ENCODE measurements at places on chromosomes 11 and 22.

DNA sequence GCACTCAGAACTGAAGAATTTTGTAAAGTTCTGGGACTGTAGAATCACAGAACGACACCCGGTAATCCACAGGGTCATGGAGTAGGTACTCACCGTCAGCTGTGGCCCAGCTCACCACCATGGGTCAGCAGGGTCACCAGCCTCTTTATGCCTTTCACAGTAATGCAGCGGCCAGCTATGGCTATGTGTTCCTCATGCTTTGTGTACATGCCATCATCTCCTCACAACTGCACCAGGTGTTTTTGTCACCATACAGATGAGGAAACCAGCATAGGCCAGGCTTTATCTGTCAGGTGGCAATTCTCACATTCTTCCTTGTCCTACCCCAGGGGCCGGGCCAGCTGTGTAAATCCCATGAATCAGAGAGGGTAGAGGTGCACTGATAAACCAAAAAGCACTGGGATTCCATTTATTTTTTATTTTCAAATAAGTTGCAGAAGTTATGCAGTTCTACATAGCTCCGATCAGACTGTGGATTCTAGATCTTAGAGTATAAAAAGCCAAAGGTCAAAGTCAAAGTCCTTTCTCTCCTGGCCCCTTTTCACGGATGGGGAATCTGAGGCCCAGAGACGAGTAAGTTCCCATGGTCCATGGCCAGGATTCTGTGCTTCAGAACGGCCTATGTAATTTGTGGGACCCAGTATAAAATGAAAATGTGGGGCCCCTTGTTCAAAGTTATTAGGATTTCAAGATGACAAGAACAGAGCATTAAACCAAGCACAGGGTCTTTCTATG lies 17.5 kb downstream of the TSKU start:
- DNase-seq, result no peak

DNA sequence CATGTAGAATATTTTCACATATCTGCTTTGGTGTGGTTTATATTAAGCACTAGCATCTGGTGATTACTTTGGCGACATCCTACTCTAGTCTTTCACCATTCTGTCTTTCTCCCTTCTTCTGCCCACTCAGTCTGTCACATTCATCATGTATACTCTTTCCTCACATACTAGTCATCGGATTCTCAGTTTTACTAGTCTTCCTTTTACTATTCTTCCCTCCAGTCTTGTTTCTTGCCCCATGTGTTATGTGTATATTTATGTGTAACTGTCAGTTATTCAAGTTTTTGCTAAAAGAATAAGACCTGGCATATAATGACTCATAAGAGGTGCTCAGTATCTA lies 4.6 kb upstream of the DIXDC1 start:
- no peak for DNase-seq

- DNase-seq, result peak; percentile 34
Measured at GRCh38 chr22:48919187-48919590, 908.5 kb downstream of the BRD1 start.

GRCh38 chr11:108221911-108222573 lies 396 bp downstream of the NPAT start:
- DNase-seq, result no peak

DNA sequence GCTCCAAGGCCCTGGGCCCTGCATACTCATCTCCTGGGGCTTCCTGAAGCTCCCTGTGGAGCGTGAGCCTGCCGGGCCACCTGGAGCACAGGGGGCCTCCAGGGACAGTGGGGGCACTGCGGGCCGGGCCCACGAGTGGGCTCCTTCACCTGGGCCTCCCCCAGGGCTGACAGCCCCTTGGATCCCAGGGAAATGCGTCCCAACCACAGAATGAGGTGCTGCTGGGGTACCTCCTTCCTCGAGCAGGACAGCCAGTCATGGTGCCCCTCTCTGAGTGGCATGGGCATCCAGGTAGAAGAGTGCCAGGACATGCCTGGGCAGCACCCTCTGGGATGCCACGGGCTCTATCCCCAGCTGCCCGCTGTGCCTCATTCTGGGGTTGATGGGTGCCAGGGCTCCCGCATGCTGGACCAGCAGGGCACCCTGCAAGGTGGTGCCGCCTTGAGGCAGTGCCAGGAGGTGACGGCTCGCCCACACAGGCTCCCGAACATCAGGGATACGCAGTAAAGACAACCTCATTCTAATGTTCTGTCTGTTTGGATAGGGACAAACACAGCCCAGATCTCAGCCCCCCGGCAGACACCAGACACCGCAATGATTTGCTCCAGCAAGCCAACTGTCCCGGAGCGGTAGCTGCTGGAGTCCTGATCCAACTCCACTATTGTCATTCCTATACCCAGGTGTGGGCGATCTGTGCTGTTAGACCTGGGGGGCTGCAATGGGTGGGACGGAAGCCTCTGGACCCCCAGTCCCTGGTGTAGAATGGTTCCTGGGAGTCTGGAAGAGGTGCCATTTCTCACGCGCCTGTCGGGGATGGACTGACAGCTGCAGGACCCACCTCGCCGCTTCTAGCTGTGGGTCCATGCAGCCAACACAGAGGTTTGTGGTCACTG lies 25.8 kb downstream of the KRTAP5-5 start:
- DNase-seq, result no peak

- DNase-seq, result no peak
Measured at GRCh38 chr11:118641397-118642019, 34.1 kb downstream of the PHLDB1 start.

DNA sequence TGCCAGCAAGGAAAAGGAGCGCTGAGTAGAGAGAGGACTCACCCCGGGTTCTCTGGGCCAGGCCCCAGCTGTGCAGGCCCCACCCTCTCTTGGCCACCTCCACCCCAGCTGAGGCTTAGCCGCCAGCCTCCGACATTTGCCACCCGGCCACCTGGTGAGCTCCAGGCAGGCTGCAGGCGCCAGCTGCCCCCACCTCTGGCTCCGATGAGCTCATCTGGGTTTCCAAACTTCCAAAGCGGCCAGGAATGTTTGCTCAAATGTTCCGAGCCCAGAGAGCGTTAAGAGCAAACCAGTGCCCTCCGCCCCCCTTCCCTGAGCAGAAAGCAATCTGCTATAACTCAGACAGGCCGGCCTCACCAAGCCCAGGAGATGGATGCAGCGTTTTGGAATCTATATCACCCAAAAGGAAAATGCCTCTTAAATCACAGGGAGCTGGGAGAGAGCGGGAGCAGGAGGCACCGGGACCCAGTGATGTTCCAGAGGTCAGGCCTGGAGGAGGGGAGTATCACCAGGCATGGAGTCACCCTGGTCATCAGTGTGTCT lies 9.1 kb upstream of the MN1 start:
- peak; percentile 32 for DNase-seq

GRCh38 chr22:48984639-48985038 lies 843.0 kb downstream of the BRD1 start:
- no peak for DNase-seq

DNA sequence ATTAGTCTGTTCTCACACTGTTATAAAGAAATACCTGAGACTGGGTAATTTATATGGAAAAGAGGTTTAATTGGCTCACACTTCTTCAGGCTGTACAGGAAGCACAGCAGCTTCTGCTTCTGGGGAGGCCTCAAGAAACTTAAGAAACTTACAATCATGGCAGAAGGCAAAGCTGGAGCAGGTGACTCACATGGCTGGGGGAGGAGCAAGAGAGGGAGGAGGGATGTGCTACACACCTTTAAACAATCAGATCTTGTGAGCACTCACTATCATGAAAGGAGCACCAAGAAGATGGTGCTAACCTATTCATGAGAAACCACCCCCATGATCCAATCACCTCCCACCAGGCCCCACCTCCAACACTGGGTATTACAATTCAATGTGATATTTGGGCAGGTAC lies 381.6 kb downstream of the ETS1 start:
- no peak for DNase-seq

DNA sequence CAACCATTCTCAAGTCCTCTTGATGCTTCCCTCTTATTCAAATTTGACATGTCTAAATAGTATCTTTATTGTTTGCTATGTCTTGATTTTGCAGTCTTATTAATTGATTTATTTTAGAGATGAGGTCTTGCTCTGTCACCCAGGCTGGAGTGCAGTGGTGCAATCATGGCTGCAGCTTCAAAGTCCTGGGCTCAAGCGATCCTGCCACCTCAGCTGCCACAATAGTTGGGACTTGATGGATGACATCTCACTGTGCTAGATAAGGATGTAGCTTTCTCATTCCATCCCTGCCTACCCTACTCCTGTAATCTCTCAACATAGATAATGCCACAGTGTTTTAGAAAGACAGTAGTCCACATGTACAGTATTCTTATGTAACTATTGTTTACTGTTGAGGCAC lies 7.5 kb upstream of the SPTY2D1 start:
- DNase-seq, result no peak

DNA sequence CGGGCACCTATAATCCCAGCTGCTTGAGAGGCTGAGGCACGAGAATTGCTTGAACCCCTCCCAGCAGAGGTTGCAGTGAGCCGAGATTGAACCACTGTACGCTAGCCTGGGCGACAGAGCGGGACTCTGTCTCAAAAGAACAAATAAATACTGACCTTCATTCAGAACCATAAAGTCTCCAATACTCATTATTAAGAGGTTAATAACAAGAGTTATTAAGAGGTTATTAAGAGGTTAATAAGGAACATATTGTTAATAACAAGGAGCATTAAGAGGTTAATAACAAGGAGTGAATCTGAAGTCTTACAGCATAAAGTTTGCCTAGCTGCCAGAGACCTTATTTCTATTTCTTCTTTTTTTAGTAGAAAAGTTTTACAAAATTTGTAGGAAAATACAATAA lies 7.6 kb downstream of the CELF1 start:
- DNase-seq, result no peak

GRCh38 chr11:1702506-1702905 lies 5.5 kb downstream of the KRTAP5-6 start:
- DNase-seq, result no peak

GRCh38 chr11:33273656-33274055 lies 16.5 kb downstream of the HIPK3 start:
- no peak for DNase-seq

DNA sequence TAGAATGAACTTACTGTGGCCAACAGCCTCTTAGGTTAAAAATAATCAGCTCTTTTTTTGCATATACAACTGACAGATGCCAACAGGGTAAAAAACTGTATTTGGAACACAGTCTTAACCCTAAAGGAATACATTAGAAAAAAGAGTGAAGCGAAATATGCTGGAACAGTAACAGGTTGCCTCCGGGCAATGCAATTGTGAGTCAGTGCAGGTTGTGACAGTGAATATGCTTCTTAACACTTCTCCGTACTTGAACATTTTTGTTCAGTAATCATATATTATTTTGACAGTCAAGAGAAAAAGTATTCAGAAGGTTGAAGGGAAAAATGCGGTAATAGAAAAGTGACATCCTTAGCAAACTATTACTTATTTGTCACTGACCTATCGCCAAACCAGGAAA lies 98.5 kb downstream of the DBX1 start:
- no peak for DNase-seq

DNA sequence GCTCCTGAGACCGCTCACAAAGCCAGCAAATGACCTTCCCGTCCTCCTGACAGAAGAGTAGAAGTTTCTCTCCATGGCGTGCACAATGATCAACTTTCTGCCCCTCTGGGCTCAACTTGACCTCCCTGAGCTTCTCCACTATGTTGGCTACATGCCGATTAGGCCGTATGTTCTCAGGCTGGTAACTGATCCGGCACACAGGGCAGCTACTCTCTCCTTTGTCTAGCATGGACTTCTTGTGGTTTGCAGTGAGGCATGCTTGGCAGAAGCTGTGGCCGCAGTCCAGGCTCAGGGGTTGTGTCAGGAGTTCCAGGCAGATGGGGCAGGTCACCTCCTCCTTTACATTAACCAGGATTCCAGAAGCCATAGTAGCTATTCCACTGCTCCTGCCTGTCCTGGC lies 5.1 kb downstream of the TRIM5 start:
- DNase-seq, result no peak

GRCh38 chr11:11119917-11120316 lies 233.1 kb downstream of the CSNK2A3 start:
- no peak for DNase-seq

DNA sequence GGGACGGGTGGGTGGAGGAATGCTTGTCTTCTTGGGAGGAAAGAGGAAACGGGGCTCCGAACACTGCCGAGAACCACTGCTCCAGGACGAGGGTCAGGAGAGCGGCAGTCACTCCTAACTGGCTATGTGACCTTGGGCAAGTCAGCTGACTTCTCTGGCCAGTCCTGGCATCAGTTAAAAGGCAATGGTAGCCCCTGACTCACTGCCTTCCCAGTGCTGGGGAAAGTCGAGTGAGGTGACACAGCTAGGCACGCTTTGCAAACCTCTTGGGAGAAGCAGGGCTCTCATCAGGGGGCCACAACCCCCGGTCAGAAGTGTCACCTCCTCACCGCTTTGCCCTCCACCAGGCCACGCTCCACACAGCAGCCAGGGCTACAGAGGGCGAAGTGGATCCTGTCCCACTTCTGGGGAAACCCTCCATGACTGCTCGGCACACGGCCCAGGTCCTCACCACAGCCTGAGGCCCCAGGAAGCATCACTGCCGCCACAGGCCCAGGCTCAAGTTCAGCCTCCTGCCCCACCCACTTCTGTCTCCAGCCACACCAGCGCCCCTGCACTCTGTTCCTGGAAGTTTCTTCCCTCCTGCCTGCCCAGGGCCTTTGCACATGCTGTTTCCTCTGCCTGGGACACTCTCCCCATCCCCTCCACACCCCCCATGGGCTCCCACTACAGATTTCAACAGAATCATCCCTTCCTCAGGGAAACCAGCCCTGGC lies 16.3 kb downstream of the IL2RB start:
- no peak for DNase-seq

GRCh38 chr11:121494355-121495099 lies 41.8 kb upstream of the SORL1-AS1 start:
- DNase-seq, result no peak

- DNase-seq, result no peak
Measured at GRCh38 chr11:15213471-15214231, 98.9 kb downstream of the INSC start.

DNA sequence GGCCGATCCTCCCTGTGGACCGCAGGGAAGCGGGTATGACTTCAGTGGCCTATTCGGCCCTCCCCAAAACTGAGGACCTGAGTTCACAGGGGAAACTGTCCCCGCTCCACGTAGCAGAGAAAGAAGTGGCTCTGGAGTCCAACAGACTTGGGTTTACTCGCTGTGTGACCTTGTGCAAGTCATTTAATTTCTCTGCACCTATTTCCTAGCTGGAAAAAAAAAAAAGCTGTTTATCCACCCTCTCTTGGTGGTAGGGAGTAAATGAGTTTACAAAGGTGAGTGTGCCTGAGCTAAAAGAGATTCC lies 2.2 kb downstream of the SPON1 start:
- DNase-seq, result no peak

DNA sequence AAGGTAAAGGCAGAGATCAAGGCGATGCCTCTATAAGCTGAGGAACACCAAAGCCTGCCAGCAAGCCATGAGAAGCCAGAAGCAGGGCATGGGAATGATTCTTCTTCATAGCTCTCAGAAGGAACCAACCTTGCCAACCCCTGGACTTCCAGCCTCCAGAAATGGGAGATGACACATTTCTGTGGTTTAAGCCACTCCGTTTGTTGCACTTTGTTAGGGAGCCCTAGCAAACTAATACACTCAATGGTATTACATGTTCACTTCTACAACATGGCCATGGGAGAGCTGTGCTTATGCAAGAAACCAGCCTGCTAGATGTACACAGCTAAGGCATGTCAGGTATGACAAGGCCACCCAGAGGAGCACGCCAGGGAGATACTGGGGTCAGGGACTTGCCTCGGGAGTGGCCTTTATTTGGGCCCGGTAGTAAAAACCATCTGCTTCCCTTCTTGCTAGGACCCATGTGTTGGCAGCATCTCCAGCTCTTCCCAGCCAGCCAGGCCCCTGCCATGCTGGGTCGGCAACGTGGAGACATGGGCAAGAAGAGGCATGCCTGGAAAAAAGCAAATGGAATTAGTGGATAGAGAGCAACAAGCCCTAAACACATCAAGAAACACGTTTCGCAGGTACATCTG lies 3.6 kb downstream of the C11orf16 start:
- no peak for DNase-seq

GRCh38 chr11:126231725-126232459 lies 20.3 kb downstream of the FAM118B start:
- DNase-seq, result no peak

All from NCI-H524 treated with DMSO at 0.1 percent for 48 hours (cell line).